Breast epithelium (tissue), 4 donors: ENCODE measurements at places on chromosomes 4 and X. TPM values are rescaled to one million over a fixed set of nuclear protein-coding genes. Genes with fewer than 3 reads are reported as not detected.

The MAOA gene
- total RNA-seq: 128 TPM

The DUSP9 gene
- not detected for total RNA-seq

The RBM46 gene
- total RNA-seq: 0.29 TPM

The KIF4A gene
- total RNA-seq: 0.15 TPM

The TRPC3 gene
- total RNA-seq: 0.64 TPM

The TMEM31 gene
- not detected for total RNA-seq

The HERC5 gene
- total RNA-seq: 5.9 TPM

The NAP1L3 gene
- total RNA-seq: 1.8 TPM

The PRR32 gene
- total RNA-seq: not detected

The PNMA5 gene
- total RNA-seq: not detected

The ADH1C gene
- total RNA-seq: 50.1 TPM

- DNase-seq: no peak
Measured at GRCh38 chrX:152810403-152810802, 20.2 kb downstream of the CETN2 start.

DNA sequence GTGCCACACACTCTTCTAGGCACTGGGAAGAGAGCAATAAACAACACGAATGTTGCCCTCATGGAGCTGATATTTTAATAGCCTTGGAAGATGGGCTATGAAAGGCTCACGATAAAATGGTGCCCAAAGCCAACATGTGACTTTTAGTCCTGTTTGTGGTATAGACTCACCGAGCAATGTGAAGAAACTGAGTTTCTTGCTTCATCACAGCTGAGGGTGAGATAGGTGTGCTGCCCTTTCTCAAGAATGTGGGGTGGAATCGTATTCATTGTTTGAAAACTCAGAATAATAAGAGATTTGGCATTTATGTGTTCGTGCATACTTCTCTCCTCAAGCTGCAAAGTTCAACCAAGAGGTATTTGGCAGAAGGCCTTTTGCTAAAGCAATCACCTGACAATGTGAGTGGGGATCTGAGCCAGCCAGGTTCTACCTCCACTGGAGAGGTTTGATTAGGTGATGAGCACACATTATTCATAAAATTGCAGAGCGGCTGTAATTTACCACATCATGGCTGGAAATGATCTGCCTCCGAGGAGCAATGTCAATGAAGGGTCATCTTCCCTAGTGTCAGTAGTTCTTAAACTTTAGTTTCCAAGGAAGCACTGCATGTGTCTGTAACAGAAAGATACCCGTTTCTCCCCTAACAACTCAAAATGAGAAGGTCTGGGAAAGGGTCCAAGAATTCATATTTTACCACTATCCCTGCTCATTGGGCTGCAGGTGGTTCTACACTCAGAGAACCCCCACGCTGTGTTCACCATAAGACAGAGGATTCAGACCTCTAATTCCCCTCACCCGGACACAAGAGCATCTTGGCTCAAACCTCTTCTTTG, 41.9 kb upstream of the CBR4 start:
- no peak for DNase-seq

- no peak for DNase-seq
Measured at GRCh38 chr4:189504220-189504619, 436.5 kb upstream of the FRG1 start.

GRCh38 chrX:57451426-57452020, 140.3 kb upstream of the ZXDB start:
- no peak for DNase-seq

DNA sequence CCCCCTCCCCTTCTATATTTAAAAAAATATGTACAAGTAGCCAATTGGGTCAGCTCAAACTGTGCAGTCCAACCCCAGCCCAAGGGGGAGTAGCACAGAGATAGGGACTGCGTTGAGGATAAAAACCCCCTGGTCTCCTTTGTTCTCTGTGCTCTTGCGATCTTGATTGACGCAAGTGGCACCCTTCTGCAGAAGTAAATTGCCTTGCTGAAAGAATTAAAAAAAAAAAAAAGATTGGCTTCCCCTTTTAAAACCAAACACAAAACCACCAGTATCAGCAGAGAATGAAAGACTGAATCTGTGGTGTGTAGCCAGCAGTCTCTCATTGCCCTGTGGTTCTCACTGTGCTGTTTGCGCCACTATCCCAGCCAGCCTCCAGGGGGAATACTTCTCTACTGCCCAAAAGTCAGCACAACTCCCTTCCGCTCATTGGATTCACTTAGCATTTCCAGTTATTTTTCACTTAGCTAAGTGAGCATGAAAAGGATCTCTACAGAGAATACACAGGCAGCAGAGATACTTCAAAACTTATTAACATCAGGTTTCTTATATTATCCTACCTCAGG, 29.7 kb downstream of the MANBA start:
- no peak for DNase-seq

- DNase-seq: no peak
Measured at GRCh38 chrX:103170216-103170615, 44.7 kb upstream of the BEX4 start.

DNA sequence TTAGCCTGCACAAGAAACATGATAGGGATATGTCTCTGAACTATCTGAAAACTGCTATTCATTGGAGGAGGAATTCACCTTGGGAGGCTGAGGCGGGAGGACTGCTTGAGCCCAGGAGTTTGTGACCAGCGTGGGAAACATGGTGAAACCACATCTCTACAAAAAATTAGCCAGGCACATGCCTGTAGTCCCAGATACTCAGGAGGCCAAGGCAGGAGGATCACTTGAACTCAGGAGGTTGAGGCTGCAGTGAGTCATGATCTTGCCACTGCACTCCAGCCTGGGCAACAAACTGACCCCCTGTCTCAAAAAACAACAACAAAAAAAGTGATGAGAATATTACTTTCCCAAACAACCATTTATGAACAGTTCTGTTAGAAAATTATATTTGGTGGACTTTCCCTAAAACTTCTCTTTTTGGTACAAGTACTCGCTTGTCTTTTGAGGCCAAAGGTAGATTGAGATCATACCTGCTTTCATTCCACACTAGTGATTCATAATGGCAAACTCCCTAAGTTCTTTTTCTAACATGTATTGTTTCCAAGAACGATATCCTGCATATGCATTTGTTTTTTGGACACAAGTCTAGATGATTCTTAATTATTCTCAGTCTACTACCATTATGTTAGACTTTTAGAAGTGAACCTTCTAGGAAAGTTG, 33.4 kb downstream of the METTL14 start:
- no peak for DNase-seq

GRCh38 chr4:95388911-95389310, 159.9 kb downstream of the UNC5C start:
- DNase-seq: no peak

GRCh38 chrX:16665089-16665488, 15.1 kb downstream of the S100G start:
- no peak for DNase-seq

DNA sequence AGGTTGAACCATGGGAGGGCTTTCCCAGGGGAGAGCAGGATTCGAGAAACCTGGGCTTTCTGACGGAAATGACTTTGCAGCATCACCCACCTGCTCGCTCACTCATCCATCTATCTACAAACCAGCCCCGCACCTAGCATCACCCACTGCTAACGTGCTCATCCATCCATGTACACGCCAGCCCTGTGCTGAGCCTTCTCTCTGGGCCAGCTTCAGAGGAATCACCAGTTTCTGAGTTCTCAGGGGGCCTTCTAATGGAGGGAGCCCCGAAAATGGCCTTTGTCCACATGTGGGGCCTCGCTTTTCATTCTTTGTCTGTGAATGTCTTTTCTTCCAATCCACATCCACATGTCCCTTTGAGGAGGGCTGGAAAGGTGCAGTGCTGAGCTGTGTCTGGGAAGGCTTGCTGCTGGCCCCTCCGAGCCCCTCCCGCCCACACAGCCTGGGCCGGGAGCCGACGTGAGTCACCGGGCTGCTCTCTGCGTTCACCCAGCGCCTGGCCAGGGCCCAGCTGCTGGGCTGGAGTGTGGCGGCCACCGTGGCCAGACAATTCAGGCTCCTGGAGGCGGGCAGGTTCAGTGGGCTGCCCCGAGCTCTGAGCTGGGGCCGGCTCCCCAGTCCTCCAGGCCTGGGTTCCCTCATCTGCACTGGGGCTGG, 14.7 kb downstream of the SORCS2 start:
- DNase-seq: peak; percentile 74

DNA sequence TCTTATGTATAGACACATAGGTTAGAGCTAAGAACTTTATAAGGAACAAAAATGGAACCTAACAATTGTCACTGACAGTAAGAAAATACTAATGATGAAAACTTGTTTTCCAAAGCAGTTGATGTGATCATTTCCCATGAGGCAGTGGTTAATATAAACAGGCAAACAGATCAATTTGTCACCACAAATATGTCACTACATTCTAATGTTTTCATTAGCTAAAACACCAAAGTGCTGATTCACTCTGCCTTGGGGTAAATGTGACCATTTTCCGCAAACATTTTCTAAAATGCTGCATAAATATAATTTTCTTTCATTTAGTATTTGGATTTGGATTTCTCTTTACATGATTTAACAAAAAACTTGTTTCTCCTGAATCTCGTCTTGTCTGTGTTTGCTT, 408.9 kb upstream of the CTSO start:
- no peak for DNase-seq

DNA sequence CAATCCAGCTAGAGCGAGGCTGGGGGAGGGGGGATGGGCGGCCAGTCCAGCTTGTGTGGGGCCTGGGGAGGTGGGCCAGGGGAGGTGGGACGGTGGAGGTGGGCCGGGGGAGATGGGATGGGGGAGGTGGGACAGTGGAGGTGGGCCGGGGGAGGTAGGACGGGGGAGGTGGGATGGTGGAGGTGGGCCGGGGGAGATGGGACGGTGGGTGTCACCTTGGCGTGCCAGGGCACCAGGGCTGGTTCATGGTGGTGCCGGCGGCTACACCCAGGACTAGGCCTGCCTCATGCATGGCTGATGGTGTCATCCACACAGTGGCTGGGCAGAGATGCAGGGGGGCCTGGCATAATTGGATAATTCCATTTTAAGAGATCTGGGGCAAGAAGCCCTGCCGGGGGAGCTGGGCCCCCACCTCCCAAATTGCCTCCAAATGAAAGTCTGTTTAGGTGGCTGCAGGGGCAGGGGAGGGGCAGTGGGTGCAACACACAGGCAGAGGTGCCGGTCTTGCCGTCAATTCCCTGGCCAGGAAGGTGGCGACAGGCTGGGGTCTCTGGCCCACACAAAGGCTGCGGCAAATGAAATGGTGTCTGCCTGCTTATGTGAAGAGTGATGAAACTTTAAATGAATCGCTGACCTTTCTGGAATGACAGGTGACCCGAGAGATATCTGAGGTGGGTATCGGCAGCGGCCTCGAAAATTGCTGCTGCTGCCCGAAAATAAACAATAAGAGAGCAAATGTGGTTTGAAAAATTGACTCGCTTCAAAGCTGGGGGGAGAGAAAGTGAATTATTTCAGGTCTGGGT, 82.1 kb downstream of the FAM53A start:
- DNase-seq: no peak

DNA sequence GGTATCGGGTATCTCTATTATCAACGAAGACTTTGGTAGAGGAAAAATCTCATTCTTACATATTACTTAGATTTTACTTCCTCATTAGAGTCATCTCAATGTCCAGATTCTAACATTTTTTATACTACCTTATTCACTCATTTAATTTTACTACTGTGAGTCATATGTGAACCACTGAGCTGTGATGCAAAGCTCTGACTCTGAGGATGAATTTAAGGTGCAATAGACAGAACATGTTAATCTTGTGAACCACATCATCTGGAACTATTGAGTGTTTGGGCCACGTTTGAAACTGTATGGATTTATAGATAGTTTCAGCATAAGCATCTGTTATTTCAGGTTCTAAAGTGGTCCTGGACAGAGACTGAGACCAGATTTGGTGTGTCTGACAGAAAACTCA, 78.4 kb downstream of the PWWP3B start:
- DNase-seq: no peak

- DNase-seq: no peak
Measured at GRCh38 chr4:162683659-162684370, 482.9 kb downstream of the NAF1 start.

GRCh38 chrX:121216641-121217374, 169.4 kb downstream of the GLUD2 start:
- no peak for DNase-seq

- DNase-seq: no peak
Measured at GRCh38 chrX:72573158-72573511, 492 bp upstream of the HDAC8 start.

DNA sequence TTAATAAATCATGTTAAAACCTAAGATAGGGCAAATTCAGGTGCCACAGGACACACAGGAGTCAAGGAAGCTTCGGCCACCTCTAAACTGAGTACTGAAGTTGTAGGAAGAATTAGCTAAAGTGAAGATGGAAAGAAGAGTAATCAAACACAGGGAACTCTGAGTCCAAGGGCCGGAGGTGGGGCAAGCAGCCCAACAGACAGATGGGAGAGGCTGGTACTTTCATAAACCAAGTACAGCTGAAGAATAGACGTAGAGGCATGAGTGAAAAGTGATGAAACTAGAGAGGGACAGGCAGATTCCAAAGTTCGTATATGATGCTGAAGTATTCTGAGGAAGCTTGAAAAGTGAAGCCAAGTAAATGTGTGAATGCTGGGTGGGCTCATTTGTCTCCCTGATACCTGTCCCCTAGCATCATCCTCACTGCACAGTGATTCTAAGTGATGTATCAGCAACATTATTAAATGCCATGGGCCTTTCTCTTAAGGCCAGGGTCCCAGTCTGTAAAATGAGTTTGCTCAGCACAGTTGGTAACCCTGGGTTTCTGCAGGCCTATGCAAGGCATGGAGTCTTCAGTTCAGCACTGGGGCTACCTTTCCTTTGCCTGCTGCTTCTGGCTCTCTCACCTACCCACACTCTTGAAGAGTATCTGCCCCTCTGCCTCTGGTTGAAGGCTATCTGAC, 203.3 kb downstream of the NR3C2 start:
- no peak for DNase-seq

GRCh38 chr4:140044337-140044902, 109.6 kb downstream of the MAML3 start:
- DNase-seq: no peak

- no peak for DNase-seq
Measured at GRCh38 chr4:138188406-138189084, 53.6 kb downstream of the SLC7A11 start.
